Cardiac muscle cell (in vitro differentiated cells and primary cell): ENCODE measurements at places on chromosomes 13 and 19.
A peak's percentile ranks its signal among the peaks of the same experiment; 100 is the strongest.

DNA sequence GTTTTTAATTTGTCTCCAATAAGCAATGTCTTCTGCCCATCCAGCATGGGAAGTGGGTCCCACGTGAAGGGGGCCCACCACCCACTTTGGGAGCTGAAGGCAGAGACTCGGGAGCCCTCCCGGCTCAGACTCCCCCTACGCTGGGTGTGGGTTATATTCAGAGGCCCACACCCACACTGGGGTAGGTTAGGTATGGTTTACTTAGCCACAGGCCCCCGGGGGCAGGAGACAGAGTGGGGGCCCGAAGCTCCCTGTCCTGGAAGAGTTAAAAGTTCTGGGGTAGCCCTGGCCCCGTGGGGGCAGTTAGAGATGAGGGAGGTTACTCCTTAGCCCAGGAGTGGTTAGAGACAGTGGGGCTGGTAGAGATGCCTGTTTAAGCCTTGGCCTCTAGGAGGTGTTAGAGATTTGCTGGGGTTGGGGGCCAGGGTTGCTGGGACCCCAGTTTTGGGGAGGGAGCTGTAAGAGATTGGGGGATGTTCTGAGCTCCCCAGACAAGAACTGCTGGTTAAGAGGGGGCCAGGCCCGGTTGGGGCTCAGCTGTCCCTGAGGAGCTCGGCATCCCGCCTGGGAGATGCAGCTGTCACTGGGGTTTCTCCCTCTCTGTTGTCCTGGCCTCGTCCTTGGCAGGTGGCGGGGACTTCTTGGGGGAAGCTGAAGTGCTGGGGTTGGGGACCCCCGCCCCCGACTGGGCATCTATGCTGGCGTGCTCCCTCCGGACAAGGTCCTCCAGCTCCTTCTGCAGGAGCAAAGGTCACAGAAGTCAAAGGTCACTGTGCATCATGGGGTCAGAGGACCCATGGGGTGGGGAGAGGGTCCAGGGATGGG, 712 bp upstream of the RINL start:
- no peak for DNase-seq

GRCh38 chr19:8500158-8500557, 2.3 kb downstream of the PRAM1 start:
- DNase-seq: no peak

- no peak for DNase-seq
Observed at GRCh38 chr19:5691822-5692722, 2.0 kb downstream of the RPL36 start.

DNA sequence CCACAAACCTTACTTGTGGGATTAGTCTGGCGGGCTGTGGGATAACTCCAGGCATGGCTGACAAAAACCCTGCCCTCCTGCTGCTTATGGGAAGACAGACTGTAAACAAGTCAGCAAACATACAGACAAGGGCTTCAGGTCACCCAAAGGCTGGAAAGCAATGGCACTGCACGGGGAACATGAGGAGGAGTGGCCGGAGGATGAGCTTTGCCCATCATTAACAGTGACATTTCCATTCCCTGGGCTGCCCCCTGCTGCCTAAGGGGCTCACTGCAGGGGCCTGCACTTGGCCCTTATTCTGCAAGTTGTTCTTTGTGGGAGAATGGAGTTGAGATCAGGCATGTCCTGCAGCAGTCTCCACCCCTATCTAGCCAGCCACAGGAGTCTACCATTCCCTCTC, 91.3 kb downstream of the UQCRFS1 start:
- peak; percentile 6 for DNase-seq
